ENCODE measurements at places on chromosomes 11 and 22.
A peak's percentile ranks its signal among the peaks of the same experiment; 100 is the strongest.

DNA sequence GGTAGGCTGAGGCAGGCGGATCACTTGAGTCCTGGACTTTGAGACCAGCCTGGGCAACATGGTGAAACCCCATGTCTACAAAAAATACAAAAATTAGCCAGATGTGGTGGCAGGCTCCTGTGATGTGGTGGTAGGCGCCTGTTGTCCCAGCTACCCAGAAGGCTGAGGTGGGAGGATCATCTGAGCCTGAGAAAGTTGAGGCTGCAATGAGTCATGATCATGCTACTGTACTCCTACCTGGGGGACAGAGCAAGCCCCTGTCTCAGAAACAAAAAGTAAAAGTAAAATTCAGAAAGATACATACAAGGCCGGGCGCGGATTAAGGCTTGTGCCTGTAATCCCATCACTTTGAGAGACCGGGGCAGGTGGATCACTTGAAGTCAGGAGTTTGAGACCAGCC lies 6.3 kb downstream of the LDHAL6A start:
- no peak for DNase-seq

DNA sequence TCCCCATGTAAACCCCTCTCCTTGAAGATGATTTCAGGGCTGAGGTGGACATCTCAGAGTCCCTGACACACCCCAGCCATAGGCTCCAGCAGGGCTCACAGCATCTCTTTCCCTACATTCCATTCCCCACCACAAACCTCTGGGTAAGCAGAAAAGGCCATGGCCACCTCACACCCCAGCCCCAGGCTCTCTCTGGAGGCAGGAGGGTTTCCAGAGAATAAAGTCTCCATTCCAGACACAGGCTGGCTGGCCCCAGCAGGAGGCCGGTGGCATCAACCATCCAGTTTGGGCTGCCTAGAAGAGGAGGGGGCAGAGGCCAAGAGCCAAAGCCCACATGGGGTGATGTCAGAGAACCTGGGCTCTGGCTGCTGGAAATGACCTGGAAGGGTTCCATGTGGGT lies 61.4 kb downstream of the TP53I11 start:
- DNase-seq: no peak

GRCh38 chr11:71565263-71565662 lies at the start of gene KRTAP5-10:
Gene KRTAP5-10, plus strand, starts transcription at chr11:71565563. Its CDS starts 25 bp downstream, at chr11:71565588.
- no peak for DNase-seq

- no peak for DNase-seq
Observed at GRCh38 chr22:39463931-39464390, 7.1 kb downstream of the MGAT3 start.

DNA sequence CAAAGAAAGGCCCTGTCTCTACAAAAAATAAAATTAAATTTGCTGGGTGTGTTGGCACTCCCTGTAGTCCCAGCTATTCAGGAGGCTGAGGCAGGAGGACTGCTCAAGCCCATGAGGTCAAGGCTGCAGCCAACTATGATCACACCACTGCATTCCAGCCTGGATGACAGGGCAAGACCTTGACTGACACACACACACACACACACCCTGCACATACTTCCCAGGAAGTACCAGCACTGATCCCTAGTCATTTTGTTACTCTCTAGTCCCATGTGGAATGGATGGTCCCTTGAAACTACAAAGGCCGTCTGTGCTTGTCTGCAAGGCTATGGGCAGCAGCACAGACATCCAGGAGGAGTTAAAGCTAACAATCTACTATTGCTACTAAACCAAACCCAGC lies 59.7 kb upstream of the CYP2D6 start:
- no peak for DNase-seq

DNA sequence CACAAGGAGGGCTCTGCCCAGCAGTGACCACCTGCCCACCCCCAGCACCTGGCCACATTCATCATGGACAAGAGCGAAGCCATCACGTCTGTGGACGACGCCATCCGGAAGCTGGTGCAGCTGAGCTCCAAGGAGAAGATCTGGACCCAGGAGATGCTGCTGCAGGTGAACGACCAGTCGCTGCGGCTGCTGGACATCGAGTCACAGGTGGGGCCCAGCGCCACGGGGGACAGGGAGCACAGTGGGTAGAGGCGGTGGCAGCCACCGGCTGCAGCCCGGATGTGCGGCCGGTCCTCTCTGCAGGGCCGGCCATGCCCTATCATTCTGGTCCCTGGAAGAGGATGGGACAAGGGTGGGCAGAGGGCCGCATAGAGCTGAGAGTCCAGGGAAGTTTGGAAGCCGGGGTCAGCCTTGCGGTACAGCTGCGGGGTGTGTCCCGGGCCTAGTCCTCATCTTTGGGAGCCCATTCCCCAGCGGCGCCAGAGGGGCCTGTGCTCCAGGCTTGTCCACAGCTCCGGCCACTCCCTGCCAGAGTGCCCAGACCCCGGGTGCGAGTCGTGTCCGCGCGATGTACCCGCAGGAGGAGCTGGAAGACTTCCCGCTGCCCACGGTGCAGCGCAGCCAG lies 14.1 kb downstream of the EPS8L2 start:
- no peak for DNase-seq

DNA sequence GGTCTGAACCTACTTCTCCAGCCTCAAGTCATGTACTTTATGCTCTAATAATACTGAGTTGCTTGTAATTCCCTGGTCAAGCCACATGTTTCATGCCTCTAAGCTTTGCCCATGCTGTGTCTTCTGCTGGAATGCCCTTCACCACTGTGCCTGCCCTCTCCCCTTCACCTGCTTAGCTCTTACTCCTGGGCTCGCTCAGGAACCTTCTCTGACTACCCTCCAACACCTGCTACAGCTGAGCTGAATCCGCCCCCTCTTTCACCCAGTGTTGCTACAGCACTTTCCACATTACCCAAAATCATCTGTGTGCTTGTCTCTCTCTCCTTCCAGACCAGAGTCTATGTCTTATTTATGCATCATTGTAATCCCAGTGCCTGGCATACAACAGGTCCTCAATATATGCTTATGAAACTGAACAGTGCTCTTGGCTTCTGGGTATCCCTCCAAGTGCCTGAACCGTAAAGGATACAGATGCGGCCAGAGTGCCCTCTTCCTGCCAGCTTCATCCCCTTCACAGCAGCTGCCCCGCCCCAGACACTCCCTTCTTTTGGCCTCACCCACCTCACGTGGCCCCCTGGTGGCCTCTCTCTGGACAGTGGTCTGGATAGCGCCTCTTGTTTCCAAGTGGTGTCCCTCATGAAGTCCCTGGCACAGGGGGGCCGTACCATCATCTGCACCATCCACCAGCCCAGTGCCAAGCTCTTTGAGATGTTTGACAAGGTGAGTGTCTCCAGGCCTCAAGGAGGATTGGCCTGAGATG lies 7.1 kb downstream of the ABCG4 start:
- DNase-seq: no peak

GRCh38 chr22:20022978-20023613 lies 2.2 kb downstream of the TANGO2 start:
- no peak for DNase-seq

- DNase-seq: peak; percentile 22
Observed at GRCh38 chr11:95595973-95596489, 193.6 kb downstream of the FAM76B start.

- no peak for DNase-seq
Observed at GRCh38 chr11:20762980-20763379, 93.6 kb downstream of the NELL1 start.

DNA sequence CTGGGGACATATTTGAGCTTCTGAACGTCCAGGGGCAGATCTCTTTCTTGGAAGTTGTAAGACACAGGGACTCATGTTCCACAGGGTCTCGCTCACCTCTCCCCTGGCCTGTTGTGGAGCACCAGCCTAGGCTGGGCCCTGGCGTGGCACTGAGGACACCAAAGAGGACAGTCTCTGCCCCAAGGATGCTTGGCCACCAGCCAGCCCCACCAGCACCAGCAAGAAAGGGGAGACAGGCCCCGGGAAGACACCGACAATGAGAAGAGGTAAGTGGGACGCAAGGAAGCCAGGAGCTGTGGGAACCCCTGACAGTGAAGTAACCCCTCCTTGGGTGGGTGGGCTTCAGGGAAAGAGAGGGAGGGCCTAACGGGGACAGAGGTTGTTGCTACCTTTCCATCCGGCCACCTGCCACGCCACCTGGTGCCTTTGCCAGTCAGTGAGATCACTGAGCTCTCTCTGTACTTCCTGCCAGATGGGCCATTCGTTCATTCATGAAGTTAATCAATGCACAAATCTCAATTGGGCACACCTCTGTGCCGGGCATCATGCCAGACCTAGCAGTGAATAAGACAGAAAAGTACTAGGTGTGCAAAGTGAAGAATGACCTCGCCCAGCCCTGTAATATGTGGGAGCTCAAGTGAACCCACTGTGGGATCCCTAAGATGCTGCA lies 11.1 kb downstream of the APOL5 start:
- no peak for DNase-seq

DNA sequence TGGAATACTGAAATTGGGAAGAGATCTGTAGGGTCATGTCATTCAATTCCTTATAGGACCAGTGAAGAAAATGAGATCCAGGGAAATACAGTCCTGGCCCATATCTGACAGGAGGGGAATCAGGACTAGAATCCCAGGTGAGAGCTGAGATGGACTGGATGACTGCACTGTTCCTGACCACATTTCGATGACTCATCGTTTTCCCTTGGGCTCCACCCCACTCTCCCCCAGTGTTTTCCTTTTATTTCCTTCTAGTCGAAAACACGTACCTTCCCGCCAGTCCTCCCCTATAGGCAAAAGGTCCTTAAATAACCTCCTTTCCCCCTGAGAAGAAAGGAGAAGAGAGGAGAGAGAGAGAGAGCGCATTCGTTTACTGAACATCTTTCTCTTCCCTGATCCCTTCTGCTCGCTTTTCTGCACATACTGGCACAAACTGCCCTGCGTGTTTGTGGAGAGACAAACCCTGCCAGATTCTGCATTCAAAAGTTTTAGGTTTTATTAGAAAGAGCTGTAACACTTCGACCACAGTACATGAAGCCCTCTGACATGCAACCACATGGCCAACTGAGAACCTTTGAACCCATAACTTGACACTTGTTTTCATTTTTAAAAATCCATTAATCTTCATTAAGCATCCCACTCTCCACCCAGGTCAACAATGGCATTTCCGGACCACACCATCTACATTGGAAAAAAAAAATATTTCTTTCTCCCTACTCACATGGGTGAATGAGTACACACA lies 565.7 kb downstream of the METTL15 start:
- no peak for DNase-seq

- DNase-seq: no peak
Observed at GRCh38 chr11:30938810-30939209, 352.7 kb upstream of the MPPED2 start.

- no peak for DNase-seq
Observed at GRCh38 chr22:48800036-48800885, 1027.4 kb downstream of the BRD1 start.
